Esophagus squamous epithelium (tissue), 5 donors: ENCODE measurements at places on chromosomes 7 and 10.

DNA sequence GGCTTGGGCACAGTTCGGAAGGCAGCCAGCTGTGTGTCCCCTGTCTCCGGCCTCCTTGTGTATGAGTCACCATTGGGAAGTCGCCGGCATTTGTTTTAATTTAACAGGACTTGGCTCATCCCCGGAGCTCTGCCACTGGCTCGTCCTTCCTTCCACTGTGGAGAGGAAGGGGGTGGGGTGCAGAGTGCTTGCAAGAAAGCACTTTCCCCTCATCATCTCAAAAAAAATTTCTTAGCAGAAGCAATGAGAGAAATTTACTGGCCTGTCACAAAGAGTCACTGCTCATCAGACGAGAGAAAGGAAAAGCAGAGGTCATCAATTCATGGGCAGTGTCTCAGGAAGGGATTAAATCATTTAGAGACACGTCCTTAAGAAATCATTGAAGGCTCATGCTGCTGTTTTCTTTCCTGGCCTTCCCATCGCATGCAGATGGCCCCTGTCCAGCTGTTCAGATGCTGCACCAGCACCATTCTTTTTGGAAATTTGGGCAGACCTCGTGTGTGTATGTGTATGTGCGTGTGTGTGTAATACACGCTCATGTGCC, 93.3 kb downstream of the BMS1 start:
- no peak for DNase-seq

DNA sequence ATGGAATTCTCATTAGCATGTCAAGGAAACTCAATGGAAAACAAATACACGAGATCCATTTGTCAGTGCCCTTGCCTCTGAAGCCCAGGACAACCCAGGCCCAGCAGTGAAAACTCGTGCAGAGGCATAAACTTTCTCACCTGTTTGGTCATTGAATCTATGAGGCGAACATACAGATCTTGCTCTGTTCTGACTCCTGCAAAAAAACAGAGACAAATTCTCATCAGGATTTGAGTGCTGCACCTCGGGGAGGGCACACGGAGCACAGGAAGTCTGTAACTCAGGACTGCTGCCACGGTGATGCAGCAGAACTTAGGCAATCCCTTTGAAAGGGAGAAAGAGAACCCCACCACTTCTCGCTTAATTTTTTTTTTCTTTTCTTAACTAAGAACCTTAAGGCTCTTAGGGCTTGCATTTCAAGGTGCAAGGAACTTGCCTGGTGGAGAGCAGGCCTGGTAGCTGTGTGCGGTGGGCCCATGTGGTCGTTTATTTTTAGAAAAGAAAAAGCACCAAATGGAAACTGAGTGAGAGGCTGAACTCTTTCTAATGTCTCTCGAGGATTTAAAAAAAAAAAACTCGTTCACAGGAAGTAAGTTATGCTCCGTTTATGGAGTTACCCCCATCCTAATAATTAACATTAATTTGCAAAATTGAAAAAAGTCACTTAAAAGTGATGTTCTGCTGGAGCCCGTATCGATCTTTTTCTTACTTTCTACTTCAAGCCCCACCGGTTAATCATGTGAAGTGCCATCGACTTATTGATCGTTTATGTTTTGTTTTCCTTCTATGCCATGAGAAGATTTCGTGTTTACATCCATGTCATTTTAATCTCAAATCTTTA, 1.8 kb downstream of the EBF3 start:
- no peak for DNase-seq

DNA sequence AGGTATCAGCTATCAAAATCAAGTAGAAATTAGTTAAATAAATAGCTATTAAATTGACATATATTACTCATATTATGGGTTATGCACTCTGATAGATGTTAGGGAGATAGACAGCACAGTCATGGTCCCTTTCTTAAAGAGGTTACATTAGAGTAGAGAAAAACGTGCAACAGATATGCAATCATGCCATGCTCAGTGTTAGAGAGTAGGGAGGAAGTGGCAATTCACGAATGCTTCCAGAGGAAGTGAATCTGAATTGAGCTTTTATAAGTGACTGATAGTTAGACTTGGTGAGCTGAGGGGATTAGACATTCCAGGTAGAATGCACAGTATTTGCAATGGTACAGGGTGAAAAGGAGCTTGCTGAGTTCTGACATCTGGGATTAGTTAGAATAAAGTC, 349.8 kb downstream of the NXPH1 start:
- DNase-seq, result no peak

GRCh38 chr10:4053940-4054339, 268.9 kb upstream of the KLF6 start:
- DNase-seq, result no peak

DNA sequence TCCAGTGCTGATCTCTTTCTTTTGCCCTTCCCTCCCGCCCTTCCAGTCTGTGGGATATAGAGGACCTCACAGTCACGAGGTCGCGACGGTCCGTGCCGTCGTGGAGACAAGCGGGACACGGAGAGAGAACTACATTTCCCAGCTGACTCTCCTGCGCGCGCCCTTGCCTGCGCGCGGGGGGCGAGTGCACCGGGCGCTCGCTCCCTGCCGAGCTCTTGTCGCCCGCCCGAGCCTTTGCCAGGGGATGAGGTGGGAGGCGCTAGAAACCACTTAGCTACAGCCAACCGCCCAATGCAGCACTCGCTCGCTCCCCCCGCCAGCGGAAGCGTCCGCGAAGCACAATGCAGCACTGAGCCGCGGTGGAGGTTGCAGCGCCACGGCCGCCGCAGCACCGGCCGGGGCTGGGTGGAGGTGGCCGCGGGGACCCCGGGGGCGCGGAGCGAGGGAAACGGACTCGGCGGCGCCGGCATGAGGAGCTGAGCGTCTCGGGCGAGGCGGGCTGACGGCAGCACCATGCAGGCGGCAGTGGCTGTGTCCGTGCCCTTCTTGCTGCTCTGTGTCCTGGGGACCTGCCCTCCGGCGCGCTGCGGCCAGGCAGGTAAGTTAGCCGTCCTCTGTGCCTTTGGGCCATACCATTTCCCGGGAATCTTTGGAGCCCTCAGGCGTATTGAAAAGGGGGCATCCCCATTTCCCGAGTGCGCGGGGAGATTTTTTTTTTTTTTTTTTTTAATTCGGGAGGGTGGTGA, at the start of gene ADAM22:
ADAM22 (plus strand) TSS at position 299 of the 746 bp plus-strand sequence; CDS start at position 514, 215 bp downstream.
- DNase-seq, result peak; percentile 32

DNA sequence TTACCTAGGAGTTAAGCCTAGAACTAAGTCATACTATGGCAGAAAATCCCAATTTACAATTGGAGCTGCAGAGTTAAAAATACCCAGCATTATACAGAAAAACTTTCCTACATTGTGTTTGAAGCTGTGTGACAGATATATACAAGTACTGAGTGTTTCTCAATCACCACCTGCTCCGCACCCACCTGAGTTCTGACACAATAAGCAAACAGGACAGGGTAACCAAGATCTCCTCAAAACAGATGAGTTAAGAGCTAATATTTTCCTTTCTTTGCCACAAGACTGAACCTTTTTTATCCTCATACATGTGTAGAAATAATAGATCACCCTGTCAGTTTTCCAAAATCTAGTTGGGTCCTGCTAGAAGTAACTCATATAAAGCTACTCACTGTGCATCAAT, 186.3 kb downstream of the DOCK4 start:
- DNase-seq, result no peak

- no peak for DNase-seq
Measured at GRCh38 chr10:9294132-9294663, 1239.7 kb downstream of the GATA3 start.

DNA sequence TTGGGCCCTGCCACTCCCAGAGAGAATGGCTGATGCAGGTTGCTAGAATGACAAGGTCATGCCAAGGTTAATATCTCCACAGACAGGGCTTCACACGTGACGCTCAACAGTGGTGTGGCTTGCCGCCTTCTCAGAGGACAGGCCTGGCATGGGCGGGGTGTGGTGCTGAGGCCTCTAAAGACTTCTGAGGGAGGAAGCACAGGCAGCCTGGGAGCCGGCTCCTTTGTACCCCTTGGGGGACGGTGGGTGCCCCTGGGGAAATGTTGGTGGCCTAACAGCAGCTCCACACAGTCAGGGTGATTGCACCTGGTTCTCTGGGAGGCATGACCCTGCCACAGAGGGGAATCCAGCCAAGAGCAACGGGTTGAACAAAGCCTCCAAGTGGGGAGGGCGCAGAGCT, 115.1 kb downstream of the PKD1L1 start:
- DNase-seq, result no peak

DNA sequence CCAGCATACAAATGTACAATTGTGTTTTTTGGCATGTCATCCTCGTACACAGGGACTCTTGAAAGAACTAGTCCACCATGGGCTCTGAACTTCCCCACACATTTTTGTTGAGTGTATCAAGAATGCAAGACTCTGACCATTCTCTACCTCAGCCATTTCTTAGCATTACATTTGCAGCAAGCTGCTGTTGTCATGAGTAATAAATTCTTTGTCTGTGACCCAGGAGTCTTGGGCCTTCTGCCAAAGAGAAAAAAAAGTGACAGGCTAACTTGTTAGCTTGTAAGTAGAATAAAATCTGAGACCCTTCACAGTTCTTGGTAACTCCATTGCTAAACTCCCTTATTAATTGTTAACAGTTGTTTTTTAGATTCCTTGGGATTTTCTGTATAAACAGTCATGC, 542.3 kb upstream of the MBL2 start:
- DNase-seq, result no peak

GRCh38 chr7:114953724-114954123, 31.8 kb downstream of the MDFIC start:
- no peak for DNase-seq

GRCh38 chr7:38673795-38674194, 42.6 kb upstream of the AMPH start:
- DNase-seq, result no peak

- DNase-seq, result no peak
Measured at GRCh38 chr7:45601094-45601493, 26.9 kb downstream of the ADCY1 start.

- DNase-seq, result no peak
Measured at GRCh38 chr7:100689230-100690135, 4.6 kb downstream of the GIGYF1 start.

- no peak for DNase-seq
Measured at GRCh38 chr7:5284304-5285281, 1.9 kb downstream of the SLC29A4 start.

GRCh38 chr10:107275806-107276205, 111.3 kb upstream of the SORCS1 start:
- DNase-seq, result no peak

- no peak for DNase-seq
Measured at GRCh38 chr10:60375293-60376004, 14.2 kb downstream of the ANK3 start.

- DNase-seq, result no peak
Measured at GRCh38 chr7:78762625-78763024, 690.8 kb downstream of the MAGI2 start.

DNA sequence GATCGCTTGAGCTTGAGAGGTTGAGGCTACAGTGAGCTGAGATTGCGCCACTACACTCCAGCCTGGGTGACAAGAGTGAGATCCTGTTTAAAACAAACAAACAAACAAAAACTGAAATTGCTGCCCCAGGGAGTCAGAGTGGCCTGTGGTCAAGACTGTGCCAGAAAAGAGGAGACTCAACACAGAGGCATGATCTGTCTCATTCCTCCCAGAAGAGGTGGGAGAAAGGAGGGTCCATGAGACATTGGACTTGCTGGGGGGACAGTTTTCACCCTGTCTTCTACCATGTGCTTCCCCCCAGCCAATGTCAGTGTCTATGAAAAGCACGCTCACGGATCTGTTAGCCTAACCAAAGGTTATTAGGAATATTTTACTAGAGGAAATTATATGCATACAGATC, 3.2 kb downstream of the ZNF853 start:
- DNase-seq, result no peak

DNA sequence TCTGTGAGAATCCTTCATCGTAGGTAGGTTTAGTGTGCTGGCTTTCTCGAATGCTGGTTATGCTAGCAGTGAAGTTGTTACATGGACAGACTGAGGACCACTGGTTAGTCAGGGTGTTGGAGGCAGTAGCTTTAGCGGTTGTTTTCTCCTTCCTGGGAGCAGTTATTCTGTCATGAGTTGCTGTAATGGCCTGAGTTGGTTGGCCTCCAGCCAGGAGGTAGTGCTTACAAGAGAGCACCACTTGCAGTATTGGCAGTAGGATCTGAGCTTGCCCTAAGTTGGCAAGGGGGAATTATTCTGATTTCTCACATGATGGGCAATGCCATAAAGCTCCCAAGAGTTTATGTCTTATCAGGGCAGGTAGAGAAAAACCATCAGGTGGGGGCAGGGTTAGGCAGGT, 58.0 kb downstream of the IPMK start:
- no peak for DNase-seq

- DNase-seq, result no peak
Measured at GRCh38 chr10:7424315-7424714, 13.5 kb upstream of the SFMBT2 start.

DNA sequence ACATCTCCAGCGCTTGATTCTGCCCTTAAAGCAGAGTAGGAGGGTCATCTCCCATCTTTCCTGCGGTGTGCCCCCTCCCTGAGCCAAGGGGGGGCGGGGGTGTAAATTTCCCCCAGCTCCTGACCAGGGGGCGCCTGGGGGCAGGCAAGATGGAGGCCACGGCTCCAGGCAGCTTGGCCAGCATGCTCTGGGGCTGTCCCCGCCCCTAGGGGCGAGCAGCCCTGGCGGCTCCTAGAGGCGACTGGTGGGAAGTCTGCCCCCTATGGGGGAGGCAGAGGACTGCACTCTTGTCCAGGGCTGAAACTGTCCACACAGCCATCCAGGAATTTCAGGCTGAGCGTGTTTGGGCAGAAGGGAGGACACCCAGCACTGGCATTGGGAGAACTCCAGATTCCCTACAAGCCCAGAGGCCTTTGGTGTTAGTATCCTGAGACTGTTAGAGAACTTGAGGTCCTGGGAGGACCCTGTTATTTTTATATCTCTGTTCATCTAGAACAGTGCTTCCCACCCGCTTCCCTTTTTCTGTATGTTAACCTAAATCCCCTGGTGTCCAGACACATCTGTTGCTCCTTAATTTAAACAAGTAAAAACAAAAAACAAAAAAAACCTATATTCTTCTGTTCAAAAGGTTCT, 4.6 kb downstream of the STRA8 start:
- no peak for DNase-seq

- no peak for DNase-seq
Measured at GRCh38 chr7:50742401-50742800, 40.3 kb downstream of the GRB10 start.

DNA sequence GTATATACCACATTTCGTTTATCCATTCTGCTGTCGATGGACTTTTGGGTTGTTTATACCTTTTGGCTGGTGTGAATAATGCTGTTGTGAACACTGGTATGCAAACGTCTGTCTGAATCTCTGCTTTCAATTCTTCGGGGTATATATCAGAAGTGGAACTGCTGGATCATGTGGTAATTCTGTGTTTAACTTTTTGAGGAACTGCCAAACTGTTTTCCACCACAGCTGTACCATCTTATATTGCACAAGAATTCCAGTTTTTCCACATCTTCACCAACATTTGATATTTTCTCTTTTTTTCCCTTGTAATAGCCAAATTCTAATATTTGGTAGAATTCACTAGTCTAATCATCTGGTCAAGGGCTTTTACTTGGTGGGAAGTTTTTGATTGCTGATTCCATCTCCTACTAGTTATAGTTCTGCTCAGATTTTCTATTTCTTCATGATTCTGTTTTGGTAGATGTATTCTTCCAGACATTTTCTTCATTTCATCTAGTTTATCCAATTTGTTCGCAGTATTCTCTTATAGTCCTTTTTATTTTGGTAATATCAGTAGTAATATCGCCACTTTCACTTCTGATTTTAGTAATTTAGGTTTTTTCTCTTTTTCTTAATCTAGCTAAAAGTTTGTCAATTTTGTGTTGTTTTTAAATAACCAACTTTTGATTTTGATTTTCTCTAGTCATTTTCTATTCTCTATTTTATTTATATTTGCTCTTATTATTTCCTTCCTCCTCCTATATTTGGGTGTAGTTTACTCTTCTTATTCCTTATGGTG, 271.2 kb downstream of the ZEB1 start:
- DNase-seq, result no peak

- no peak for DNase-seq
Measured at GRCh38 chr7:131642429-131642828, 86.0 kb upstream of the PODXL start.
